Inflammatory macrophage treated with lipopolysaccharide for 1 hour (primary cell): ENCODE measurements at places on chromosomes 16 and 17.
A peak's percentile ranks its signal among the peaks of the same experiment; 100 is the strongest.

- DNase-seq = peak; percentile 77
Measured at GRCh38 chr17:1461198-1461944, 5.3 kb upstream of the CRK start.

- DNase-seq = no peak
Measured at GRCh38 chr16:59047114-59047513, 313.0 kb upstream of the GOT2 start.

DNA sequence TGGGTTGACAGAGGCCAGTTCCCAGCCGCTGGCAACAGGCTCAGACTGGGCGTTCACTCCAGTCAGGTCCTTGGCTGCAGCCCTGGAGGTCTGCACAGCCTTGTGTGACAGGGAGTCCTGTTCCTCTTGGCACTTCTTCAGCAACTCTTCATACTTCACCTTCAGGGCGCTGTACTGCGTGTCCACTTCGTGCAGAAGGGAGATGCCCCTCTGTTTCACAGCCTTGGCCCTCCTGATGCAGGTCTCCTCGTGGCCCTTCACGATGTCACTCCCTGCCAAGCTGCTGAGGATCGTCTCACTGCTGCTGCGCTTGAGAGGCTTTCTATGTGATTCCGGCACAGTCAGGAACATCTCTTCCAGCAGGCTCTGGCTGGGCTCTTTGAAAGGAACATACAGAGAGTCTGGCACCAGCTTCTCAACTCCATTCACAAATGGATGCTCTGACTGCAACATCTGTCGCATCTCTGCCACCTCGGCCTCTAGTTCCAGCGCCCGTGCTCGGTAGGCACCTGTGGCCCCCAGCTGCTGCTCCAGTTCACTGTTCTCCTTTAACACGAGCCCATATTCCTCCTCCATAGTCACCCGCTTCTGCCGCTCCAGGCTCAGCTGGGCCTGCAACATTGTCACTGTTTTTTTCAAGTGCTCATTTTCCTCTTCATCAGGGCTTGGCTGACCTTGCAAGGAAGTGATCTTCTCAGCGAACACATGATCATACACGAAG is 27.2 kb downstream of the CDR2 start:
- no peak for DNase-seq

GRCh38 chr16:78942625-78943245 is 657.8 kb downstream of the MAF start:
- peak; percentile 20 for DNase-seq

DNA sequence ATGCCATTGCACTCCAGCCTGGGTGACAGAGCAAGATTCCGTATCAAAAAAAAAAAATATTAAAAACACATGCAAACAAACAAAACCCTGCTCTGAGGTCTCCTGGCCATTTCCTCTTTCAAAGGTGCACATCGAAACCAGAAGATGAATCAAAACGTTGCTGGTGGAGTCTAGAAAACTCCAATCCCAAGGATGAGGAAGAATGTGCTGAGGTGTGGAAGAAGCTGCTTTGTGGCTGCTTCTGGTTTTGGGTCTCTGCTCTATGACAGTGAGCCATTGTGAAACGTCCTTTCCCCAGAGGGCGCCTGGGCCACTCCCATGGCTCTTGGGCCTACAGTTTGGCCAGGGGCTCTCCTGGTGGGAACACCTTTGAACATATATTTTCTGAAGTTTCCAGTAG is 112.6 kb downstream of the IRF8 start:
- no peak for DNase-seq

DNA sequence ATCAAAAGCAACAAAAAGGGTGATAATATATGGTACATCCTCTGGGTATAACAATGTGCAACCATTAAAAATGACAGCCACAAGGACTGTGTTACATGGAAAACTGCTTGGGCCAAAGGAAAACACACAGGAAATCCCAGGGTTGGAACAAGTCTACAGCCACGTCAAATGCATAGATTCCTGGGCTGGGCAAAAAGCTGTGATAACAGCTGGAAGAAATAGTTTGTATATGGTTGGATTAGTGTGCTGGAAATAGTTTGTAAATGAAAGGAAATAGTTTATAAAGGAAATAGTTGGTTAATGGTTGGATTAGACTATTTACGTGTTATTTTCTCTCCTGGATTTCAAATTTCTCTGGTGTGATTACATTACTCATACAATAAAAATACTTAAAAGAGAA is 2.6 kb downstream of the HSD17B2 start:
- DNase-seq = no peak

- DNase-seq = no peak
Measured at GRCh38 chr17:45130681-45131615, 1.4 kb downstream of the PLCD3 start.

GRCh38 chr17:77646046-77646430 is 312.5 kb upstream of the TNRC6C start:
- DNase-seq = no peak

- no peak for DNase-seq
Measured at GRCh38 chr17:32912218-32912897, 15.6 kb upstream of the TMEM98 start.

DNA sequence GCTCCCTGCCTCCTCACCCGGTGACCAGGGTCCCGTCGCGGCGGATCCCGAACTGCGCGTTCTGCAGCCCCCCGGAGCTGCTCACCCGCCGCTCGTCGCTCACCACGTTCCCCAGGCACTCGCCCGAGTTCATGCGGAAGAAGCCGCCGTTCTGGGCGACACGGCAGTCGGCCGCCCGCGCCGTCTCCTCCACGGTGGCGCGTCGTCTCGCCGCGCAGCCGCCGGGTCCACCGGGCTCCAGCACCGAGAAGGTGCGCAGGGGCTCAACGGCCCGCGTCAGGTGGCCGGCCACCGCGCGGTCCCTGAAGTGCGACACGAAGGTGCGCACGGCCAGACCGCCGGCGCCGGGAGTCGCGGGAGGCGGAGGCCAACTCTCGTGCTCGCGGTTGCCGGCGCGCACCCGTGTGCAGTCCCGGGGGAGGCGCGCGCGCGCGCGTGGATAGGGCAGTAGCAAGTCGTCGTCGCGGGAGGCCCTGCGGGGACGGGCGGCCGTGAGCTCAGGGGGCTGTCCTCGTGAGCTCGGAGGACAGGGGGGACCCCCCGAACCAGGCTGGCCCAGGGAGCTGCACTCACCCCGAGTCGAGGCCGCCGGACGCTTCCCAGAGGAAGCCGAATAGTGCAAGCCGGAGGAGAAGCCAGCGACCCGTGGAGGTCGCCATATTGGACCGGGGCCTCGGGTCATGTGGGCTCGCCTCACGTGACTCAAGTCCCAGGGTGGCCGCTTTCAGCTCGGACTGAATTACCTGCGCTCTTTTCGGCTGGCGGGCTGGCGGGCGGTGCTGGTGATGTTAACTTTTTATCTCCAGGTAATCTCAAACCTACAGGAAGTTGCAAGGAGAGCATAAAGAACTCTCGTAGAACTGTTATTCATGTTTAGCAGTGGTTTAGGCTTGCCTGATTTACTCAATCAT is at the start of gene NAGPA:
Gene NAGPA, minus strand, starts transcription at position 680 of the 911 bp plus-strand sequence. Its CDS starts 21 bp downstream, at position 659.
- peak; percentile 63 for DNase-seq

DNA sequence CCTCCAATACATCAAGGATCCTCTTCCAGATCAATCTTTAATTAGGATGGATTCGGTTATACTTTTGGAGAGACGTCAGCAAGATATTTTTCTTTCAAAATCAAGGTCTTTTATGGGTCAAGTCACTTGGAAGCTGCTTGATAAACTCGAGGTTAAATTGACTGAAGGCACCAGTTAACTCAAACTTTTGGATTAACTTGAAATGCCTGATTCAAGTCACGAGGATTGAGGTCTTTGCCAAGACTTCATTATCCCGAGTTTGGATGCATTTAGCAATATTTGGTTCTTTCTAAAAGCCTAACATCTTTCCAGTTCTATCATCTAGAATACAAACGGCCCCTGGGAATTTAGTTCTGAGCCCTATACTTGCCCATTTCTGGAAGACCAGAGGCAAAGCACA is 82.9 kb downstream of the MYH11 start:
- DNase-seq = no peak

DNA sequence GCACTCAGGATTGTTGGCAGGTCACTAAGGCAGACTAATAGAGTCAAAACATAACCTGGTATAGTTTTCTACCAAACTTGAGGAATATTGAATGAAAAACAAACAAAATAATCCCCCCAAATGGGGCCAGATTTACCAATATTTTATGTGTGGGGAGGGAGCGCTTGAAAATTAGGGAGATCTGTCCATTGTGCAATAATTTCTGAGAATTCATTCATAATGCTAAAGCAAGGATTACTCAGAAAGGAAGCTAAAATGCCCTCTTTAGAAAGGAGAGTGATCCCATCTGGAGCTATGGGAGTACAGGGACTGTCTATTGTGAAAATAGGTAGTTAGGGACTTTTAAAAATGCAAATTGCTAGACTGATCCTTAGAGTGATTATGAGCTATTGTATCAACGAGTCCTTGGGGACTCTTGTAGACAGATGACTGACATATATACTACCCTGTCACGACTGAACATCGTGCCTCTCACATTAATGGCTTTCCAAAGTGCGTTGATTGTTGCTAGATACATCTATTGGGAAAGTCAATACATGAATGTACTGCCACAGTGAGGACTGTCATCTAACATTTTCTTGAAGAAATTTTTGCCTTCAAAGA is 193.6 kb downstream of the AATF start:
- DNase-seq = no peak

- no peak for DNase-seq
Measured at GRCh38 chr17:64063766-64064224, 43.4 kb upstream of the ICAM2 start.

- peak; percentile 4 for DNase-seq
Measured at GRCh38 chr17:17151541-17151940, 54.6 kb downstream of the PLD6 start.

- DNase-seq = peak; percentile 90
Measured at GRCh38 chr16:27326738-27327585, 13.2 kb downstream of the IL4R start.

DNA sequence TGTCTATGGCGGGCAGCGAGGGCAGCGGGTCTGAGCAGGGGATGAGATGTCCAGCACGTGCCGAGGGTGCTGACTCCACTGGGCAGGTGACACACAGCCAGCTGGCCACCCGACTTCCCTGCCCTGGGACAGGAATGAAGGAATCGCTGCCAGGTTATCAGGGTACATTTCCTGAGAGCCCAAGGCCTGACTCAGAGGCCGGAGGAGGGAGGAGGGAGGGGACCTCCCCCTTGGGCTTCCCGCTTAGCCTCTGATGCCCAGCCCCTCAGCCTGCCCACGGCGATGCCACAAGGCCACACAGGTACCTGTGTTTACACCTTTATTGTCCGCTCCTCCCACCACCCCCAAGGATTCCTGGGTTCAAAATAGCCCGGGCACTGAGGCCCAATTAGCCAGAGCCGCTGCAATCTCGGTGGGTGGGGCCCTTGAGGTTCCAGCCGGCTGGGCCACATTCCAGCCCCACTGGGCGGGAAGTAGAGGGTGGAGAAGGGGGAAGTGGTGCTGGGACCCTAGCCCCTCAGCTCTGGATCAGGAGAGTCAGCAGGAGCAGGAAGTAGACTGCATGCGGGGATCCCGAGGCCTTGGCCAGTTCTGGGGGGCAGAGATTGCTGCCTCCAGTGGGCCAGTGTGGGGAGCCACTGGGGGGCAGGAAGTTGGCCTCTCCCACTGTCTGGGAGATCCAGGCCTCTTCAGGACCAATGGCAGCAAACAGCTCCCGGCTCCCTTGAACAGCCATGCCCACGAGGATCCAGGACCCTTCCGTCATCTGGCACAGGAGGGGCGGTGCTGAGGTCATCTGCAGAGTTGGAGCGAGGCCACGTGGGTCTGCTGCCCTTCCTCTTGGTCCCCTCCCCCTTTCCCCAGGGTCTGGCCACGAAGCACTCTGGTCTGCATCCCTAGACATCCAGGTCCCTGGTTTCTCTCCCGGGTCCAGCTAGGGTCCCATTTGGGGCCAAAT is 3.4 kb upstream of the PRSS8 start:
- peak; percentile 28 for DNase-seq

GRCh38 chr16:63774302-63774701 is 1347.6 kb downstream of the CDH11 start:
- DNase-seq = no peak

- DNase-seq = no peak
Measured at GRCh38 chr16:84884246-84884595, 64.4 kb downstream of the CRISPLD2 start.

- no peak for DNase-seq
Measured at GRCh38 chr17:36932383-36932693, 4.9 kb upstream of the LHX1 start.

DNA sequence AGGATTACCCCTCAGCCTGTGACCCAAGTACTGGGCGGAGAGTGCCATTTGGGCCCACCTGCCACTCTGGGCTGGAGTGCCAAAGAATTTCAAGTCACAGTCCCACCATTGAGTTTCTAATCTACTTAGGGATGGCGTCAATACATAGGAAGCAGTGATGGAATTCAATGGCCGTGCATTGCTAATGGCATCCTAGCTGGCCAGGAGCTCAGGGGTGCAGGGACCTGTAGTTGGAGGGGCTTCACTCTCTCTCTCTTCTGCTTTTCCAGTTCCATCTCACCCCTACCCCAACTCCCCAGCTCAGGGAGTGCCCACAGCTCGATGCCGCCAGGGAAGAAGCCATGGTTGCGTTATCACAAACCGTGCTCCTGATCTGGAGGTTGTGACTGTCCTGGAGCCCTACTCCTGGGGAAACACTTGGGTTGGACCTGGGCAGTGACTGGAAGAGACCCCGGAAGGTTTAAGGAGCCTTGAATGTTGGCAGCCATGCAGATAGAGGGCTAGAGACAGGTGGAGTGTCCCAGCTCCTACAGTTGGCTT is 2.4 kb downstream of the MMP15 start:
- no peak for DNase-seq
